ENCODE measurements at places on chromosomes 16 and 17.

- peak overlapping the region; percentile 80 for H3K27ac ChIP-seq
- no peaks in the 10 kb centered on the region for H3K36me3 ChIP-seq
- H3K4me1 ChIP-seq, result peaks cover 36% of the 10 kb centered on the region
- no peaks in the 10 kb centered on the region for H3K27me3 ChIP-seq
Measured at GRCh38 chr17:66354981-66355380, 52.6 kb downstream of the PRKCA start.

DNA sequence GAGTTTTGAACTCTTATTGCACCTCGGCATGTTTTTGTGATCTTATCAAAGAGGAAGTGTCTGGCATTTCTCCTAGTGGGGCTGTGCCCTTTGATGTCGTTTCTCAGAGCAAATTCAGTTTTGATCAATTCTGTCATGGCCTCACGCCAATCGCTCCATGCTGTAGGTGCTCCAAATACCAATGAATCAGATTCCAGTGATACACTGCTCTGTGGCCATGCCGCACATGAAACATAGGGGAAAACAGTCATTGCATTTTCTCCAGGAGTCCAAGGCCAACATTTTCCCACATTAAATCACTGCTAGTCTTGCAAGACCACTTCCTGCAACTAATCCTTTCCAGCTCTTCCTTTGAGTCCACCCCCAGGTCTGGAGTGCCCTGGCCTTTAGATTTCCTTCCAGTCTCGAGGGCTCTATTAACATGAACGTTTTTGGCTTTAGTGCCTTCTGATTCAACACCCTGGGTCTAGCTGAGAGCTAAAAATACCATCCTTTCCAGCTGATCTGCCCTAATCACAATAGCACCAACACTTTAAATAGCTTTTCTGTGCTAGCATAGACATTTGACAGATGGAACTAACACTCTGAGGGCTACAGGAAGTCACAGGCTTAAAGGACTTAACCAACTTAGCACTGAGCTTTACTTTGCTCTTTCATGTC is 18.2 kb upstream of the RASL10B start:
- H3K27me3 ChIP-seq, result no peaks in the 10 kb centered on the region
- DNase-seq, result peak; percentile 91
- peak overlapping the region; percentile 76 for H3K27ac ChIP-seq
- peaks cover 43% of the 10 kb centered on the region for H3K36me3 ChIP-seq

DNA sequence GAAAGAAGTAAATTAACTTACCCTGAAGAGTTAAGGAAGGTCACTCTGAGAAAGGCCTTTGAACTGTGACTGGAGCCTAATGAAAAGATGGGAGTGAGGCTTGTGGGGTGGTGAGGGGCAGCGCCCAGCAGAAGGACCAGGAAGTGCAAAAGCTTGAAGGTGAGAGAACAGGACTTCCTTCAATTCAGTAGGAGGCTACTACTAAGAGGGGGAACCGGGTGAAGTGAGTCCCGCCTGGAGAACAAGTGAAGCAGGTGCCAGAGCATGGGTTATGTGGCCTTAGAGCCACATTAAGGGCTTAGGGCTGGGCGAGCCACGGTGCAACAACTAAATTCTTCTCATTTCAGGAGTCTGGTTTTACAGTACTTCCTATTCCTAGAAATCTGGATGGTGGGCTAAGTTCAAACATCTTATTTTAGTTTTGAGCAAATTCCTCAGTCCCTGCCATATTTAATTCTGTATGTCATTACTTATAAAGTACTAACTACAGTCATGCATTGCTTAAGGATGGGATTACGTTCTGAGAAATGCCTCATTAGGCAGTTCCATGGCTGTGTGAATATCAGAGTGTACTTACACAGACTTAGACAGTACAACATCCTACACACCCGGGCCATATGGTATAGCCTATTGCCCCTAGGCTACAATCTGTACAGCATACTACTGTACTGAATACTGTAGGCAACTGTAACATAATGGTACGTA is 5.1 kb downstream of the CFAP20 start:
- no peaks in the 10 kb centered on the region for H3K27me3 ChIP-seq
- H3K4me3 ChIP-seq, result no peak overlapping the region
- peak overlapping the region; percentile 21 for H3K27ac ChIP-seq
- H3K36me3 ChIP-seq, result no peaks in the 10 kb centered on the region
- peaks cover 57% of the 10 kb centered on the region for H3K4me1 ChIP-seq

- no peaks in the 10 kb centered on the region for H3K4me1 ChIP-seq
- H3K27me3 ChIP-seq, result no peaks in the 10 kb centered on the region
- no peak overlapping the region for H3K27ac ChIP-seq
- H3K4me3 ChIP-seq, result no peak overlapping the region
- peak; percentile 55 for DNase-seq
Measured at GRCh38 chr16:89132194-89133005, 38.7 kb downstream of the ACSF3 start.

GRCh38 chr16:71722801-71723536 is 1.5 kb downstream of the PHLPP2 start:
- H3K36me3 ChIP-seq, result peaks cover 4% of the 10 kb centered on the region
- peak overlapping the region; percentile 48 for H3K27ac ChIP-seq
- DNase-seq, result peak; percentile 95
- peaks cover 7% of the 10 kb centered on the region for H3K4me1 ChIP-seq

- no peak overlapping the region for H3K27ac ChIP-seq
- H3K36me3 ChIP-seq, result no peaks in the 10 kb centered on the region
- no peaks in the 10 kb centered on the region for H3K4me1 ChIP-seq
- DNase-seq, result no peak
Measured at GRCh38 chr17:68228817-68229570, 18.8 kb upstream of the AMZ2 start.

- H3K4me3 ChIP-seq, result no peak overlapping the region
- DNase-seq, result no peak
- H3K27ac ChIP-seq, result no peak overlapping the region
Measured at GRCh38 chr17:73815474-73815873, 171.2 kb upstream of the SDK2 start.

GRCh38 chr17:40633871-40634270 is 13.7 kb downstream of the SMARCE1 start:
- H3K27me3 ChIP-seq, result no peaks in the 10 kb centered on the region
- H3K27ac ChIP-seq, result no peak overlapping the region
- H3K4me1 ChIP-seq, result no peaks in the 10 kb centered on the region
- DNase-seq, result no peak

- H3K27me3 ChIP-seq, result no peaks in the 10 kb centered on the region
- no peak overlapping the region for H3K4me3 ChIP-seq
- DNase-seq, result no peak
- H3K36me3 ChIP-seq, result no peaks in the 10 kb centered on the region
- H3K4me1 ChIP-seq, result peaks cover 11% of the 10 kb centered on the region
- H3K27ac ChIP-seq, result no peak overlapping the region
Measured at GRCh38 chr17:6488008-6488539, 43.8 kb downstream of the PIMREG start.

DNA sequence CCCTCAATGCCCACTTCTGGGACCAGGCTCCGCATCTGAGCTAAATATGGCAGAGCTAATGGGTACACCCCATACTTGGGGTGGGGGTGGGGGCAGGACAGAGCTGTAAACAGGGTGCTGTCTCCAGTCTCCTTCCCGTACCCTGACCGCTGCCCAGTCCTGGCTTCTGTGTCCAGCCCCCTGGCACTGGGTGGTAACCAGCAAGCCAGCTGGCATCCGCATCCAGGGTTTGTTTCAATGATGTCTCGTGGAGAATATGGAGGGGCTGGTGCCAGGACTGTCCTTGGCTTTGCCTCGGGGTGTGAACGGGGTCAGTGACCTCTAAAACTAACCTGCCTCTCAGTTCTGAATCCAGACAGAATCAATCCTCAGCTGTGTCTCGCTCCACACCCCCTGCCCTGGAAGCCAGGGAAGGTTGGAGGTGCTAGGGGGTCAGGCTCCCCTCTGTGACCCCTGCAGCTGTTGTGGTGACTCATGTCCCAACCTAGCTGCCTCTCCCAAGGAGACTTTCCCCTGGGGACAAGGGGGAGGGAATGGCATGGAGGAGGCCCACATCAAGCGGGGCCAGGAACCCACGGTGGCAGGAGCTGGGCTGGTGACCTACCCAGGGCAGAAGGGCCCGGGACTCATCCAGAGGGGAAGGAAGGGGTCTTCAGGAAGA is 1.5 kb upstream of the PNMT start:
- H3K36me3 ChIP-seq, result peaks cover 4% of the 10 kb centered on the region
- peak; percentile 84 for DNase-seq
- H3K27ac ChIP-seq, result no peak overlapping the region

DNA sequence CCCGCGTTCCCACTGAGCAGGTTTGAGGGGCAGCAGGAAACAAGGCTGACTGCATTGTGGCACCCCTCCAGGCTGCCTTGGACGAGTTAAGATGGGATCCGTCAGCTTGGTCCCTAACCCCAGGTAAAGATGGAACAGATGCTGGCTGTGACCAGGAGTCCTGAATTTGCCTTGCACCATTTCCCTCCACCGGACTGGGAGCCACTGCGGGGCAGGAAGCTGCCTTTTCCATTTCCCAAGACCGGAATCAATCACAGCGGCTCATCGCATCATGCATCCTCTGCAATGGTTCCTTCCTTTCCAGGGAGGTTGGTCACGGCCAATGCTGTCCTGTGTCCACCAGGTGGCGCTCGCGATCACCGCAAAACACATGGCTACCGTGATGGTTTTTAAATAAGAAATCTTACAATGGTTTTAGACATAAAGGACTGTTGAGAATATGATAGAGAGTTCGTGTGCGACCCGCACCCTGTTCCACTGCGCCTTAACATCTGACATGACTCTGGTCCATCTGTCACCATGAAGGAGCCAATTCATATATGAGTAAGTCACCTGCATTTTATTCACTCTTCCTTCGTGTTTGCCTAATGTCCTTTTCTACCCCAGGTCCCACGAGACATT is 6.8 kb upstream of the MEAK7 start:
- no peak overlapping the region for H3K27ac ChIP-seq
- peak; percentile 90 for DNase-seq
- H3K4me3 ChIP-seq, result peak overlapping the region; percentile 57
- no peaks in the 10 kb centered on the region for H3K27me3 ChIP-seq

DNA sequence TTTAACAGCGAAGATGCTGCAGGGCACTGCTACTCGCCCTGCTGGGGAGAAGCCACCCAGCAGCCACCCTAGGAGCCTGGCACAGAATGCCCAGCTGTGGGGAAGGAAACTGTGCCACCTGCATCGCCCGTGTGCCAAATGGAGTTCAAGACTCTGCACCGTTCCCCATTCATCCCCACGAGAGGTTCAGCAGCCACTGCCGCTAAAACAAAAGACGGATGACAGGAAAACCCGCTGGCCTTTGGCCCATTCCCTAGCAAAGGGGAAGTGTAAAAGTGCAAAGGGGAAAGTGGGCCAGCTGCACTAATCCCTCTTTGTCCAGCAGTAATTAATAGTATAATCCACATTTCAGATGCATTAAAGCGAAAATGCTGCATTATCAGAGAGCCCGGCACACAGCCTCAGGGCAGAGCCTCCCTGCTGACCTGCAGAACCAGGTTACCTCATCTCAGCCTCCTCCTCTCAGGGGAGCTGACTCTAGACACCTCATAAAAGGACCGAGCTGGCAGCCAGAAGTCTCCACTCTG is 37.7 kb downstream of the ZFHX3 start:
- no peak for DNase-seq
- H3K4me3 ChIP-seq, result no peak overlapping the region
- no peaks in the 10 kb centered on the region for H3K4me1 ChIP-seq
- no peaks in the 10 kb centered on the region for H3K36me3 ChIP-seq

DNA sequence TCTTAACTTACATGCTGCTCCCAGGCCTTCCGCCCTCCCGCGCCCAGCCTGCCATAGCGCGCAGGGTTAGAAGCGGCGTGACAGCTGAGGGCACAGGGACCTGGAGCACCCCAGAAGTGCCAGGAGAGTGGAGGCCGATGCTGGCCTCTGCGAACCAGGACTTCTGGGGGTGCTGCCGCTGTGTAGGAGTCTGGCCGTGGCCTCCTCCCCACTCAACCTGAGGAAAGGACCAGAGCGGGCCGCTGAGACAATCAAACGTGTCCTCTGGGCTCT is 1.9 kb upstream of the TMEM204 start:
- peaks cover 3% of the 10 kb centered on the region for H3K36me3 ChIP-seq
- H3K4me1 ChIP-seq, result peaks cover 19% of the 10 kb centered on the region
- DNase-seq, result no peak
- H3K27ac ChIP-seq, result no peak overlapping the region

- DNase-seq, result no peak
- H3K4me3 ChIP-seq, result no peak overlapping the region
- H3K4me1 ChIP-seq, result peaks cover 13% of the 10 kb centered on the region
- no peaks in the 10 kb centered on the region for H3K36me3 ChIP-seq
Measured at GRCh38 chr17:14094676-14095601, 25.6 kb downstream of the COX10 start.

DNA sequence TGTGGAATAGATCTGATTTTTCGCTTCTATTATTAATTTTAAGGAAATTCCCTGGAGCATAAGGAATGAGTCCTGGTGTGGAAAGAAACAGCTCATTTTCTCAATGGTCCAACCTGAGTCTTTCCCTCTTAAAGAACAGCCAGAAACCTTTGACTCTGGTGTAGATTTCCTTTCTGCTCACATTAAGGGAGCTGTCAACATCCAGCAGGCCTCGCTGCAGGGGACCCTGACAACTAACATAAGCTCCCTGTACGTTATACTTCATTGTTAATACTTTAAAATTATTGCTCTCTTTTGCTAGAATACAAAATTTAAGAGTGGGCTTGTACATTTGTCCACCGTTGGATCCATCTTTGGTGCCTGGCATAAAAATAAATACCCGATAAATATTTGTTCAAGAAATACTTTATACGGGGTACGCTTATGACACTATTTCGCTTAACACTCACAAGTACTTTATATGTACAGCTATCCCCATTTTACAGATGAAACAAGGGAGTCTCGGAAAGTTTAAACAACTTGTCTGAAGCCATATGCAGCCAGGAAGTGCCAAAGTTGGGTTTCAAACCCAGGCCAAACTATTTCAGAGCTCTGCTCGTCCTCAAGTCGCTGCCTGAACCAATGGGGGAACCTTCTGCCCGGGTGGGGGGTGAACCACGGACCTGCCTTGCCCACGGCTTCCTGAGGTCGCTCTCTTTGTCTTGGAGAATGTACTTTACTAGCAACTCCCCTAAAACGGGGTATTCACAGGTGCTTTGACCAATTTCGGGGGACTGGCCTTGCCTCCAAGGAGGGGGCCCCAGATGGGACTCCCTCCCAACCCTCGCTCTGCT is 611 bp downstream of the SMARCE1 start:
- H3K27me3 ChIP-seq, result no peaks in the 10 kb centered on the region
- peak; percentile 77 for DNase-seq
- H3K27ac ChIP-seq, result peak overlapping the region; percentile 97
- peaks cover 18% of the 10 kb centered on the region for H3K4me1 ChIP-seq
- H3K36me3 ChIP-seq, result peaks cover 34% of the 10 kb centered on the region

- H3K27ac ChIP-seq, result no peak overlapping the region
- H3K4me3 ChIP-seq, result no peak overlapping the region
- DNase-seq, result no peak
- H3K4me1 ChIP-seq, result no peaks in the 10 kb centered on the region
- no peaks in the 10 kb centered on the region for H3K27me3 ChIP-seq
Measured at GRCh38 chr16:68869492-68870088, 26.3 kb downstream of the TANGO6 start.

DNA sequence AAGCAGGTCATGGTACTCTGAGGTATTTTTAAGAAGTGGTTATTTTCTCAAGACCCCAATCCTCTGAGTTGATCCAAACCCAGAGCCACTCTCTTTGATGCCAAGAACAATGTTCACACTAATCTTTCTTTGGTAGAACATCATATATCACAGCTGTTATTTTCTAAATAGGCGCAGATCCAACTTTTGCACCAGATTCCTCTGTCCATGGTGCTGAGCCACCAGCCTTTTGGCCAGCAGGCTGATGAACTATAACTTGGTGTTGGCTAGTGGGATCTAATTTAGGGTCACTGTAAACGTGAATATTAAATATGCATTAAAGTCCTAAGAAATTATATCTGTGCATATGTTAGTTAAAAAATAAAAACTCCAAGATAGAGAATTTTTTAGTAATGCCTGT is 7.0 kb upstream of the ZKSCAN2 start:
- no peak overlapping the region for H3K27ac ChIP-seq
- no peak for DNase-seq
- peaks cover 7% of the 10 kb centered on the region for H3K36me3 ChIP-seq
- H3K4me1 ChIP-seq, result no peaks in the 10 kb centered on the region

GRCh38 chr16:7363422-7364417 is 31.1 kb downstream of the RBFOX1 start:
- no peaks in the 10 kb centered on the region for H3K27me3 ChIP-seq
- no peak for DNase-seq
- H3K36me3 ChIP-seq, result no peaks in the 10 kb centered on the region
